Stimulated activated CD8-positive, alpha-beta memory T cell treated with anti-CD3 and anti-CD28 coated beads, Interleukin-7, amount 100 ng/mL, for 4 hours (primary cell): ENCODE measurements at places on chromosomes 7 and 10.

- DNase-seq: no peak
Measured at GRCh38 chr7:82209179-82209747, 234.3 kb downstream of the CACNA2D1 start.

DNA sequence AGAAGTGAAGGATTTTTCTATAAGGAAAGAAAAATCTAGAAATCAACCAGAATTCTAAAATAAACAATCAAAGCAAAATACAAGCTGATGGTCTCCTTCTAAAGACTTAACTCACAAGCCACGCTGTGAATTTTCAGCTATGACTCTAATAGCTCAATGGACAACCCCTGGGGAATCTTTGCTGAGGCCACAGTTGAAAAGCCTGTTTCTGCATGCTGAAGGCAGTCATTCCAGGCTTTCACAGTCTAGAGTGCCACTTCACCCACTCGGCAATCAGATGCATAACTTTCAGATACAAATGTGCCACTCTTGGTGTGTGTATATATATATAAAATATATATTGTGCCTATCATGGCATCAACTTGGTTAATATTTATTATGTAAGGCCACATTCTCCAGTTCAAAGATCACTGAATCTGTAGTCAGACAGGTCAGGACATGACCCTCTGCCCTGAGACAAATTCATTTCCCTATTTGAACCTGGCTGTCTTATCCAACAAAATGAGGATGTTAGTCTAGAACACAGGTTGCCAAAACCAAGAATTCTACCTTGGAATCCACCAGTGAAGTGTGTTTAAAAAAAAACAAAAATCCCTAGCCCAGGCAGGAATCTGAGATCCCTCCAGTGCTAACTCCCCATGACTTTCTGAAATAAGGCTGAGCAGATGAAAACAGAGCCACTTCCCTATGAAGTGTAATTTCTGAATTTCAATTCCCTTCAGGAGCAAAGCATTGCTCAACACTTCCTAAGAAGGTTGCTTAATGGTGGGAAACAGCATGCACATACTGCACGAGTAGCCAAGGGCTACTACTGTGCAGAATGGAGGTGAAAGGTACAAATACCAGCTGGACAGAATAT, 9.9 kb downstream of the LIPA start:
- DNase-seq: no peak

DNA sequence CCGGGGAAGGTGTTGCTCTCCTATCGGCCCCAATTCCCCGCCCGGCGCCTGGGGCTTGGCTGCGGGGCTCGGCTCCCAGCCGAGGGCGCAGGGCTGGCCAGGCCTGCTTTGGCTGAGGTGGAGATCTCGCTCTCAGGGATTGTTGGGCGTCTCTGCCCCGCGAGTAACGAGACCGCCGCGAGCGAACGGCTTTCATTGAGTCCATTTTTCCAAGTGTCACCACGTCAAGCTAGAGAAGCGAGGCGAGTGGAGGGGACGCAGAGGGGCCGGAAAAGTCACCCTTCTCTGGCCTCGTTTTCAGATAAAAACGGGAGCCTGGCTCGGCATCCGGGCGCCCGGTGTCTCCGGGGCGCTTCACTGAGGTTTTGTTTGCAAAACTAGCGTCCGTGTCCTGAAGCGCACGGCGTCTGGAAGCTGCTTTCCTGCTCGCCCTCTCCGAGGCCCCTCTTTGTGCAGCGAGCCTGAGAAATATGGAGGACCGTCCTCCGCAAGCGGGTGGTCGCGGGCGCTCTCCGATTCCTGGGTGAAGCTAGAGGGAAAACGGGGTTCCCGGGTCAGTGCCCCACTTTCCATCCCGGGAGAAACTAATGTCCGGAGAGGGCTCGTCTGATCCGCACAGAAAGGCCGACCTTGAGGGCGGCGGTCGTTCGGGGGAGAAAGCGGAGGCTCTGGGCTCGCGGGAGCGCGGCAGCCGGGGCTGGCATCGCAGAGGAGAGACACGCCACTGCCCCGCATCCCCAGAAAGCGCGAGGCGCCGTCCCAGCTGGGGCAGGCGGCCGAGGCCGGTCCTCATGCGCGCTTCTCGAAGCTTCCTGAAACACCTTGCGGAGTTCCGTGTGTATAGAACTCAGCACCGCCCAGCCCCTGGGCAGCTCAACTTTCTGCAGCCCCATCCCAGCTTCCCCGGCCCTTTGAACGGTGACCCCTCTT, 3.5 kb upstream of the EN2 start:
- no peak for DNase-seq

GRCh38 chr7:105413887-105414437, 25.2 kb upstream of the SRPK2 start:
- DNase-seq: no peak

DNA sequence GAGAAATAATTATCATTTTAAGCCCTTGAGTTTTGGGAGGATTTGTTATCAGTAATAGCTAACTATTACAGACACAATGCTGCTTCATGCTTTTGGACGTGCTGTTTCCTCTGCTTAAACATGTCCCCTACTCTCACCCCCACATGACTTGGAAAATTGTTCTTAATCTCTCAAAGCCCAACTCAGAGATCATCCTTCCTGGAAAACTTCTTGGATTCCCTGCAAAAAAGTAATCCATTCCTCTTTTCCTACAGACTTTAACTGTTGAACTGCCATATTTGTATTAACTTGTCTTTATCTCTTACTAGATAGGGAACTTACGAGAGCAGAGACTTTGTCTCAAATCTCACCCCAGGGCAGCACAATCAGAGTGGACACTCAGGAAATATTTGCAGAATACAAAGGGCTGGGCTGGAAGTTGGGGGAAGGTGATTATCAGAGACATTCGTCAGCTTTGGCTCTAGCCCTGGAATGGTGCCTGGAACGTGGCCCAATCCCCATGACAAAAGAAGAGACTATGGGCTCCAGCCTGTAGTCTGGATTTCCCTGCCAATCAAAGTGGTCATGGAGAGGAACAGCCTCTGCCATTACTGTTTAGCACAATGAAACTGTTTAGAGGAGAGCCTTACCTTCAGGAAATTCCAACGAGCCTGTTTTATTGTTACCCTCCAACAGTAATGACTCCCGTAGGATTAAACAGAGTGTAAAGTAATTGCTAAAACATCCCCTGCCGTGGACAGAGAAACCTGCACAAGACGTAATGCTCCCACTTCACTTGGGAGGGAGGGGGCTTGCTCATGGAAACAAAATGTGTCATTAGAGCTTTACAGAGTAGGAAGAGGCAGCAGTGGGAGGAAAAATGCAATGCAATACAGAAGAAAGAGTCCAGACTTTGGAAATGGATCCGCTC, 140.4 kb upstream of the AUTS2 start:
- no peak for DNase-seq

- no peak for DNase-seq
Measured at GRCh38 chr10:22438711-22439110, 93.4 kb downstream of the SPAG6 start.

DNA sequence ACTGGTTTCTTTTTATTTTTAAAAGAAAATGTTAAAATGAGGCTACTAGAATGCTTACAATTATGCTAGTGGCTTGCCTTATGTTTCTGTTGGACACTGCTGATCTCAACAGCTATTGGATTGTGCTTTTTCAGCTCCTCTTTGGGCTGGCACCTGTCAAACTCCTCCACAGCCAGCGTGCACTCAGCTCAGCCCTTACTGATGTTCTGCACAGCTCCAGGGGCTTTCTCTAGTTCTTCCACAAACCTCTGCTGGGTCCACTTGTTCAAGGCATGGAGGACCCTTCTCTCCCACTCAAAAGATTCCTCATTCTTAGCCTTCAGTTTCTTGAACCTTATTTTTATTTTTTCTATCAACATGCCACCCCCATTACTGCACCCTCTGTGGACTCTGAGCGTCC, 96.0 kb downstream of the VIPR2 start:
- DNase-seq: no peak

DNA sequence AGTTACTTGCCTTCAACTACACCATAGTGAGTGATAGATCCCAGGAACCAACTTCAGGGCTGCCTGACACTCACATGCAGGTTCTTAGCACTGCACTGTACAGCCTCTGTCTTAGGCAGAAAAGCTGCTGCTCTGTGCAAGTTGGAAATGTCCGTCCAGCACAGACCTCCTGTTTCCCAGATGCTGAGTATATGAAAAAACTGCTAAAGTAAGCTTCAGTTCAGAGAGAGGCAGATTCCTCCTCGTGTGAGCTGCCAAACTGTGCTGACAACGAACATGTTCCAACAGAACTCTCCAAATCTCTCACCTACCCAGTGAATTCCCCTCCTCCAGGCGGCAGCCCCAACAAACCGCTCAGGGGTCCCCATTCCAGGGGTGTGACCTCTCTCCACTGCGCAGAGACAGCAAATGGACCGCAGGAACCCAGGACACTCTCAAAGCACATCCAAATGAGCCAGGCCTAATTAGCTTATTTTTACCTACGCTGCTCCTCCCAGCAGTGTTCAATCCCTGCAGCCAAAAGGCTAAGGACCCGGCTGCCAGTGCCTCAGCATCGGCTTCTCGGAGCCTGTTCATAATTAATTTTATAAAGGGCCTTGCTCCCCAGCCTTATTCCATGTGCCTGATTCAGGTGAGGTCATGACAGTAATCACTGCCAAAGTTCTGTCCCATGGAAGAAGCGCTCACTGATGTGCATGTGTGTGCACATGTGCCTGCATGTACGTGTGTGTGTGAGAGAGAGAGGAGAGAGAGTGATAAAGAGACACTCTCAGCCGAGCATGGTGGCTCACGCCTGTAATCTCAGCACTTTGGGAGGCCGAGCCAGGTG, 159.5 kb upstream of the AUTS2 start:
- DNase-seq: no peak

GRCh38 chr7:90582164-90582563, 14.0 kb upstream of the CDK14 start:
- no peak for DNase-seq

DNA sequence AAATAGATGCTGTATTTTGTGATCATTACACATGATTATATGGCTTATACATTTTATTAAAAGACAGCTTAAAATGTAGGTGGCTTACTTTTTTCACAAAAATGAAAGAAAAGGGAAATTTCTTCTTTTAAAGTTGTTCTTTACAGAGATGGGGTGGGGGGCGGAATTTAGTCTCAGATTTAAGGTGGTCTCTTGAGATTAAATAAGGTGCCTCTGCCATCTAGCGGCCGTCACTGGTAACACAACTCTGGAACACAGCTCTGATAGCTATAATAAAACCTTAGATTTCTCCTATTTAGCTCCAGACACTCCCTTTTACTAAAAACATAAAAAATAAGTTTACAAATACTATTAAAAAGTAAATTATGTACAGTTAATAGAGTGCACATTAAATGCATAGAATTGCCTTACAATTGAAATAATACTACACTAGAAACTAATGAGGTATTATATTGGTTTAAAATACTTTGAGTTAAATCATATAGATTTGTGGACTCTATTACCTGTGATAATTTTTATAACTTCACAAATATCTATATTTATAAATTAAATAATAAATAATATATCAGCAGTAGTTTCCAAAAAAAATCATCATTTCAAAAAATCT, 210.9 kb downstream of the DGKB start:
- DNase-seq: peak; percentile 17

DNA sequence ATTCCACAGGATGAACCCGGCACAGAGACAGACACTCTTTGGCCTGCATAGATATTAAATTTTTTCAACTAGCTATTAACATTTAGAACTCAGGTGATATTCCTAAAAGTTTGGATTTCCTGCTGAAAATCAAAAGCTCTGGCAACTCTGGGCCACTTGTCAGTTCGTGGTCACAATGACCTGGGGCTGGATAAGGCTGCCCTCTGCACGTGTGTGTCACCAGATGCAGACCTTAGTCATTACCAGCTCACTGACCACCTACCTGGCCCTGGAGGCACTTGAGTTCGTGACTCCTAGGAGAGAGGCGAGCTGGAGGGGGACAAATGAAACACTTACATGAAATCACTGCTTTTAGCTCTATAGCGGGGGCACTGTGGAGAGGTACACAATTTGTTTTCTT, 126.5 kb downstream of the HIPK2 start:
- DNase-seq: no peak

DNA sequence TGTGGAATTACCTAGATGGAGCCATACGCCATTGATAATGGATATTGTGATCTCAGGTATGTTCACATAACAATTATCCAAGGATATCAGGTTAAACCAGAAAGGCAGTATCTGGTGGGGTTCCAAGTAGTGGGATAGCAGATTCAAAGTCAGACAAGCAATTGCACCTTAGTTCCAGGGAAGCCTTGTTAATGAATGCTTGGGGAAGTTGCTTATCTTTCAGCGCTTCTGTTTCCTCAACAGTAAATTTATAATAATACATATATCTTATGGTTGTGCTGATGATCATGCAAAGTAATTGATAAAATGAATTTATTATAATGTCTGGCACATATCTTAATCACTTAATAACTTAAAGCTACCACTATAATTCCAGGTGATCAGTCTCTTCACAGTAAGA, 290.9 kb downstream of the SUGCT start:
- no peak for DNase-seq

DNA sequence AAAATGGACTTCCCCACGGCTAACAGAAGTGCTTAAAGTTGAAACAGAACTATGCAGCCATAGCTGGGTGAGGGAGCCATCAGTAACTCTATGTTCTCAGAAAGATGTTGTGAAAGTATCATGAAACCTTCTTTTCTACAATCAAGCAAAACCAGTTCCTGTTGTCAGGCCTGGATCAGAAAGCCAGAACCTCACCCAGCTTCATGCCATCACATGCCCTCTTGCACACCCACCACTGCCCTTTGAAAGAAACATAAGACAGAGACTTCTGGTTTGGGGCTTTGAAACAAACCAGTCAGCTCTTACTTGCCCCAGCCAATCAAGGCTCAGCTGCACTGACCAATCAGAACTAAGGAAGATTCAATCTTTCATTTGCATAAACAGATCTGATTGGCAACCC, 230.8 kb upstream of the FERD3L start:
- DNase-seq: no peak
